ENCODE measurements at places on chromosomes 2 and 18.

DNA sequence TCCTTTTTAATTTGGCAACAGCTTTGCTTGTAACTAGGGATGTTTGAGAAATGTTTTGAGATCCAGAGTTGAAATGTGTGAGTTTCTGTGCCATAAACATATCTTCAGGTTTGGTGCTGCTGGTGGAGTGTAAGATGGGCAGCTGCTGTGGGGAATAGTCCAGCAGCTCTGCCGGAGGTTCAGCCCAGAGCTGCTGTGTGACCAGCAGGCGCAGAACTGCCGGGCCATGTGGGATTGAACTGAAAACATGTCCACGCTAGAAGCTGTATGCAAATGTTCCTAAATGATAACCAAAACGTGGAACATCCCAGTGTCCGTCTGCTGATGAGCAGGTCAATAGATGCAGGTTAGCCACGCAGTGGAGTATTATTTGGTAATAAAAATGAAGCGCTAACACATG lies 99.6 kb downstream of the DGKD start:
- DNase-seq, result no peak

DNA sequence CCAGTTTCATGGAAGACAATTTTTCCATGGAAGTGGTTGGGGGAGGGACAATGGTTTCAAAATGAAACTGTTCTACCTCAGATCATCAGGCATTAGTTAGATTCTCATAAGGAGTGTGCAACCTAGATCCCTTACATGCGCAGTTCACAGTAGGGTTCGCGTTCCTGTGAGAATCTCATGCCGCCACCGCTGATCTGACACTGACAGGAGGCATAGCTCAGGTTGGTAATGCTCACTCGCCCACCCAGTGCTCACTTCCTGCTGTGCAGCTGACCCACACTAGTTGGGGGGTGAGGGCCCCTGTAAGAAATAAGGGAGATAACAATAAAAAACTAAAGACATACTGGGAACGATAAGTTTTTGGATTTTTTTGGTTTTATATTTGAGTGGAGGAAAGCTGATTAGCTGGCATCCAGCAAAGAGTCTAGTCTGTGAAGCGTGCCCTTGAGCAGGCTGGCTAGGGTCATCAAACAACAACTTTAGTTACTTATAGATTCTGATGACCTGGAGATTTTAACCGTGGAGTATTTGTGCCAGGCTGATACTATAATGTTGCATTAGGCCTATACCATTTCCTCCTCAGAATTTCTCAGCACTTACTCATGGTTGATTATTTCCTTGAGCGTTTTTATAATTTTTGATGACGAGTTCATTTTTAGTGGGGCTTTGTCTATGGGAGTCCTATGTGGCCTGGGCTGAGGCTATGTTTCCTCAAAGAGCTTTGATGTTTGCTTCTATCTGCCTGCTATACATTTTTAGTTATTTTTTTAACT lies 6.3 kb upstream of the MCFD2 start:
- no peak for DNase-seq

- no peak for DNase-seq
Measured at GRCh38 chr2:95275151-95275515, 884 bp downstream of the PROM2 start.

DNA sequence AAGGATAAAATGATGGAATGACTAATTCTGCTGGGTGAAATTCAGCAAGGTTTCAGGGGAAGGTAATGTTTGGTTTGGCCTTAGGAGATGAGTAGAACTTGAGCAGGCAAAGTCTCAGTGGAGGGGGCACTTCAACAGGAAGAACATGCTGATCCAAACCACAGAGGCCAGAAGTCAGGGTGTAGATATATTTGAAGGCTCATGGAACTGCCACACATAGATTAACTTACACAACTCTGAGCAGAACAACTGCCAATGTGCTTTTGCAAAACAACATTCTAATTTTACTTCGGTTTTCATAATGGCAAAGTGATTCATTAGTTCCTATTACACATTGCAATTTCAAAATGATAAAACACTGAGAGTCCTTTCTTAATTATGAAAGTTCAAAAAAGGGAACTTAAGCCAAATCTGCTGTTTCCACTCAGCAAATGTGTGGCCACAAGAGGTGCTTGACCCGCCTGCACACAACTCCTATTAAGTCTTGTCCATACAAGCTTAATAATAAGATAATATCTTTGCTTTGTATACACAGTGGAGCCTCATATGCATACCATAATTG lies 284.8 kb downstream of the MREG start:
- DNase-seq, result no peak

DNA sequence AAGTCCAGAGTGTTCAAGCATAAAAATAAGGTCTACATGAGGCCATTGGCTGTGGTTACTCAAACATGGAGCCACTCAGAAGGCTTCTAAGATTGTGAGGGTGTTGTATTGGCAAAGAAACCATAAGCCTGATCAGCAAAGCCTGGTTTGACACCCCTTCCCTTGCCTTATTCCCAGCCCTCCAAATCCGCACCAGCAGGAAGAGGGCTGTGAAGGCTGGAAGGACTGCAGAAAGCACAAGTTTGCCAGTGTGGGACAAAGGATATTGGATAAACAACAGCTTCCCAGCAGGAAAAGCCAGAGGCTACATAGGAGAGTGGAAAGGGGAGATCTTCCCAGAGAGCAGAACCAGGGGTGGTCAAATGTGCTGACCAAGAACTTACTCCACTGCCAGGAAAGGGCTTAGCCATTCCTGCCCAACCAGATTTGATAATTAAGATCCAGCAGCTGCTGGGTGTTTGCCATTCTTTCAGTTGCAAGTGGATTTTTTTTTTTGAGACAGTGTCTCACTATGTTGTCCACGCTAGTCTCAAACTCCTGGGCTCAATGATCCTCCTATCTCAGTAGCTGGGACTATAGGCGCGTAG lies 1.5 kb upstream of the PRKAG3 start:
- DNase-seq, result no peak

DNA sequence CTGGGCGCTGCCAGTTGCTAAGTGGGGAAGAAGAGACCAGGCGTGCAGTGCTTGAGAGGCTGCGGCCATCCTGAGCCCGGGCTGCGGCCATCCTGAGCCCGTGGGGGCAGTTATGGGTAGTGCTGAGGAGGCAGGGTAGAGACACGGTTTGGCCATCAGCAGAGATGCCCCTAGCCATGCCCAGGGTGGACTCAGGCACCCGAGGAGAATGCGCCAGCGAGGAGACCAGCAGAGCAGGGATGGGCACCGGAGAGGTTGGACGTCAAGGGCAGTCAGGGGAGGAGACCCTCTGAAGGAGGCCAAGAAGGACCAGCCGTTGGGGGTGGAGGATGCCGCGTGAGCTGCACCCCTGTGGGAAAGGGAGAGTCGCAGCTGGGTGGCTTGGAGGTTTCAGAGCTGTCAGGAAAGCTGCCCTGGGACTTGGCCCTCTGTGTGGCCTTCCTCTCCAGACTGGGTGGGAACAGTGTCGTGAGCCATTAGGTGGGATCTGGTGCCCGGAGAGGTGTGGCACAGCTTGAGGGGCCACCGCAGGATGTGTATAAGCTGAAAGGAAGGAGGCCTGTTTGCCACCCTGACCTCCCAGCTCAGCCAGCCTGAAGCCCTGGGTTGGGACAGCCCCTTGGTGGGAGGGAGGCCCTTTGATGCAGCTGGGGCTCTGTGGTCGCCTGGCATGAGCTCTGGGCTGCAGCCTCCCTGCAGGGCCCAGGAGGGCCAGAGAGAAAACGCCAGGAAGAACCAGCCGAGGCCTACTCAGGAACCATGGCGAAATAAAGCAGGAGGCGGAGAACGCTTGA lies 56.0 kb downstream of the SH3BP4 start:
- no peak for DNase-seq

DNA sequence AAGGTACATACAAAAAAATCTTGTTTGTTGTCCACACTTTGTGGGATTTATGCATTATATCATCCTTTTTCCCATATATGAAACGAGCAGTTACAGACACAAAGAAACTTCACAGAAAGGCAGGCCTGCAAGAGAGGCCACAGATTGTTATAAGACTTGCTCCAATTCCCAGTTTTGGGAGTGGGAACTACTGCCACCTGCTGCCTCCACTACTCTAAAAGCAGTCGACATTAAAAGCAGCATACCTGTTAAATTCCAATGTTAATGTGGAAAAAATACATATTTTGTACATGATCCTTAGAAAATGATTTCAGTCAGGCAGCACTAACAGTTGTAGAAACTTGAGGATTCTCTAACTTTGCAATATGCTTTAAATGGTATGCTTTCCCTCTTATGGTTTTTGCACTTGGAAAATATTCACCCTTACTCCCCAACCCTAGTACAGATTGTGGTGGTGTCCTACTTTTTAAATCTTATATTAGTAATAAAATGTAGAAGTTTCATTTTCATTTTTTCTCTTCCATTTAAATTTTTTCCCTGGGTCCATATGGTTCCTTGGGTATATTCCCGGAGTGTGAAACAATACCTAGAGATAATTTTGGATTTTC lies 37.9 kb downstream of the SLC38A11 start:
- DNase-seq, result peak; percentile 69

DNA sequence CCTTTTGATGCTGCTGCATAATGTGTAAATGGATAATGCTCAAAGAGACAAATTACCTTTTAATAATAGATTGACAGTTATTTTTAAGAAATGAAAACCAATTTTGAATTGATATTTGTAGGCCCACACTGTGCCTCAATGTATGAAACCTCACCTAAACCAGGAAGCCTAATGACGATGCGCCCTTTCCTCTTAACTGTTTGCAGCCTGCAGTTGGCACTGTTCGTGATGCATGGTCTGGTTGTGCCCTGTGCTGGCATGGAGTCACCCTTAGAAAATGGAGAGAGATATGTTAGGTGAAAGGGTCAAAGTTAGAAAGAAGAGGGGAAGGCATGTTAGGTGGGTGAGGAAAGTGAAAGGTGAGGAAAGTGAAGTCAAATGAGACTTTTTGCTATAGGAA lies 390.2 kb downstream of the PTPRM start:
- no peak for DNase-seq

DNA sequence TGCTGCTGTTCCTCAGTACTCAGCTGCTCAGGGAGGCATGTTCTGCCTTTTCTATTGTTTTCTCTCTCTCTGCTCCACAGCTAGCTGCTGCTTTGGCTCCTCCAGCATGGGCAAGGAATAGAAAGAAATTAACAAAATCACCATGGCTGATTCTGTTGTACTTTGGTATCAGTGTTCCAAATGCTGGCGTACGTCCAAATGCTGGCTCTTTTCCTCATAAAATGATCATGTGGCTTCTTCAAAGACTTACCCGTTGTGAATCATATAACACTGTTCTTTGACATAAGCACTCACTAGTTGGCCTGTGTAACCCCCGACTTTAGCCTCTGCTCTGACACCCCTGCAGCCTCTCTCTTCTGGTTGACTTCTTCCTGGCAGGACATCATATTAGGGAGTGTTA lies 547.6 kb downstream of the CPS1 start:
- no peak for DNase-seq
